ENCODE measurements at places on chromosomes 4 and X.

DNA sequence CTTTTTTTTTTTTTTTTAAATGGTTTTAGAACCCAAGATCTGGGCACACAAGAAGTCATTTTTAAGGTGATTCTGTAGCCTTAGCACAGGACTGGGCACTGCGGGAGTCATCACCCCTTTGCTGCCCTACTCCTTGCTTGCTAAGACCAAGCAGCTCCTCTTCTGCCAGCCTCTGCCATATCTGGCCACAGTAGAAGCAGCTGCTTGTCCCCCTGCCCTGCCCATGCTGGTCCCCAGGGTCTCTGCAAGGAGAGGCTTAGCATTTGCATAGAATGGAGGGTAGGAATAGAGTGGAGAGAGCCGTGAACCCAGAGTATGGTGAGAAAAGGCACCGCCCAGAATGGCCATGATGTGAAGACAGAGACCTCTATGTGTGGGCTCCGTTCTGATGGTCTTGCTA, 109.3 kb downstream of the ADRA2C start:
- no peak for DNase-seq

DNA sequence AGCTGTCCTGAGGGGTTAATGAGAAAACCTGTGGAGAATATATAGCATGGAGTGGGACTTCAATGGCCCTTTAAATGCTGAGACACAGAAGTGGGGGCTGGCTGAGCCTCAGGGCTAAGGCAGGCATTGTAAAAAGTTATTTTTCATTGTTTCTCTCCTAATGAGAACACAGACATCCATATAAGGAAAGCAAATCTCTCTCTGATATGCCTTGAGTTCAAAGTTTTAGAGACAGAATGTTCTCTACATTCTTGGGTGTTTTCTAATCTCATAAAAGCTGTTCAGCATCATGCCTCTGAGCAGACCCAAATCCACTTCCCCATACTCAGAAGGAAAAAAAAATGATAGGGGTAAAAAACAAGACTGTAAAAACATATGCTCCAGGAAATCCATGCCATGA, 16.8 kb upstream of the RAB40A start:
- DNase-seq = no peak

GRCh38 chr4:10326075-10326474, 131.2 kb downstream of the ZNF518B start:
- peak; percentile 31 for DNase-seq

DNA sequence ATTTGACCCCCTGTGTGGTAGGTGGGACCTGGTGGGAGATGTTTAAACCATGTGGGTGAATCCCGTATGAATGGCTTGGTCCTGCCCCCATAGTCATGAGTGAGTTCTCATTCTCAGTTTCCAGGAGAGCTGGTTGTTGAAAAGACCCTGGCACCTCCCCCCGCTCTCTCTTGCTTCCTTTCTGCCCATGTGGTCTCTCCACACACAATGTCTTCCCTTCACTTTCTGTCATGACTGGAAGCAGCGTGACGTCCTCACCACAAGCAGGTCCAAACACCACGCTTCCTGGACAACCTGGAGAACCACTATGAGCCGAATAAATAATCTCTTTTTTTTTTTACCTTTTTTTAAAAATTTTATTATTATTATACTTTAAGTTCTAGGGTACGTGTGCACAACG, 3.5 kb upstream of the CSF2RA start:
- no peak for DNase-seq

DNA sequence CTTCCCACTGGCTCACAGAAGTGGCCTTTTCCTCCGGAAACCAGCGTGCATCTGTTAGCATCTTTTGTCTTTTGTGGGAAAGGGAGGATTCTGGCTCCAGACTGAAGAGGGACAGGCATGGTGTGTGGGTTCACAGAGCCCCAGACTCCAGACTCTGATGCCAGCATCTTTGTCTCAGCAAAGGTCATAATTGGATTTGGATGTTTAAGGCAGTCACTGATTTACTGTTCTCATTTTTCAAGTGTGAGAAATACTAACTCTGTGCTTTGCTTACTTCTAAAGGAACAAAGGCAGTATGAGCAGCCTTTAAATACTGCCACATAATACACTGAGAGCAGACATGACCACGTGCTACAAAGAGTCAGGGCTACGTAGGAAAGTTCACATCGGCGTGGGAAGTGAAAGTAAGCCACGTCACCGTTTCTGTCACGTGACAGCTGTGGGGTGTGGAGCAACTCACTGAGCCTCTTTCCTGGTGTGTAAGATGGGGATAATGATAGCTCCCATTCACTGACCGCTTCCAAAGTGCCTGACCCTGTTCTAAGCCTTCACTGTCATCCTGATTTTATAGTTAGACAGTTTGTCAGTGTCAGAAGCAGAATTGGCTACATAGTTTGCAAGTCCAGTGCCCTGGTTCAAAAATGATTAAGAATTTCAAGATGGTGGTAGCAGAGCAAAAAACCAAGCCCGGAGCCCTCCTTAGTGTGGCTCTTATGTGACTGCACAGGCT, 24.8 kb upstream of the TMSB4X start:
- DNase-seq = peak; percentile 75

DNA sequence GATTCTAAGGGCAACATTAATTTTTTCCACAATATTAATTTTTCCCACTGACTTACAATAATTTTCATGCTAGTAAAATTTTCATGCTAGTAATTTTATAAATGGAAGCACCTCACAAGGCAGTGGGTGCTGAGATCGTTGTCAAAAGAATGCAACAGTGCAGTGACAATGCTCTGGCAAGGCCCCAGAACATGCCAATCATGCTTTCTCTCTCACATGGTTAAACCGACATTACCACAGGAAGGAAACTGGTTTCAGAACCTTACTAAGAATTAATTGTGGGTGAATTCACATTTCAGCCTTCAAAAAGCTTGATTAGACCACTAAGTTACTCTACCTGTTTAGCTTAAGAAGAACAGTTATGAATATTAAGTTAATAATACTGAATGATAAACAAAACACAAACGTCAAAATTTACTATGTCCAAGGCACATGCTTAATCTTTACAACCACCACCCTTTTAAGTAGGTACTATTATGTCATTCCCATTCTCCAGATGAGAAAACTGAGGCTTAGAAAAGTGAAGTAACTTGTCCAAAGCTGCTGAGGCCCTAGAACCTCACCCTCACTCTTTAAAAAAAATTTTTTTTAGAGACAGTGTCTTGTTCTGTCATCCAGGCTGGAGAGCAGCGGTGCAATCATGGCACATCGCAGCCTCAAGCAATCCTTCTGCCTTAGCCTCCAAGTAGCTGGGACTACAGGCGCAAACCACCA, 10.0 kb upstream of the OPHN1 start:
- no peak for DNase-seq

DNA sequence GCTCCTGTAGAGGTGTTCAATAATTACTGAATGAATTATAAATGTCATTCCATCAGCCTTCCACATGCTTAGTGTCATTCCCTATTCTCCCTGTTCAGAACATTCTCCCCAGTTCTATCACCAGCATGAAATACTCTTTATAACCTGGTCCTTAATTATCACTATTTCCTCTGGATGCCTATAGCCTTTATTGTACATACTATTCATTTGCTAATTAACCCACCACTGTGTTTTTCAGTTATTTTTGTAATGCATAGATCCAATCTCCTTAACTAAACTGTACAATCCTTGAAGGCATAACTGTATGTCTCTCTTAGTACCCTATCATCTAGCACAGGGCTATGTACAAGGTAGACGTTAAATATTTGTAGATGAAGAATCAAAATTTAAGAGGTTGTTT, 1.2 kb downstream of the ABCB7 start:
- DNase-seq = no peak

Measured in hematopoietic multipotent progenitor cell (in vitro differentiated cells).